ENCODE measurements at places on chromosomes 3 and 15. TPM values are rescaled to one million over a fixed set of nuclear protein-coding genes. Genes with fewer than 3 reads are reported as not detected.

DNA sequence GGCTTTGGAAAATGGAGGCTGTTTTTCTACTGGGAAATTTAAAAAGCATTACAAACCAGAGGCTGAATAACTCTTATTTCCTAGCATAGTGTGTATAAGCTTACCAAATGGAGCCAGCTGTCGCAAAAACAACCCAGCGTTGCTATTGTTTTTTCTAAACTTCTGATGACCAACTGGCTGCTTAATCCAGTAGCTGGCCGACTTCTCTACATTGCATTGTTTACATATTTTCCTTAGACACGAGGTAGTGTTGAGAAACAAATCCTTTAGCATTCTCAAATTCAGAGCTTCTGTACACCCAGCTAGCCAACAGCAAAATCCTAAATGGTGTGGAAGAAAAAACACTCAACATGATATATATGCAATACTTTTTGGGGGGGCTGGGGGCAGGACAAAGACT, 161.0 kb upstream of the ADAMTS9 start:
- DNase-seq: no peak

Gene ITIH3
- 0.88 TPM for total RNA-seq

- no peak for DNase-seq
These were observed 61.3 kb upstream of the PIAS1 start for GRCh38 chr15:67992834-67993233.

DNA sequence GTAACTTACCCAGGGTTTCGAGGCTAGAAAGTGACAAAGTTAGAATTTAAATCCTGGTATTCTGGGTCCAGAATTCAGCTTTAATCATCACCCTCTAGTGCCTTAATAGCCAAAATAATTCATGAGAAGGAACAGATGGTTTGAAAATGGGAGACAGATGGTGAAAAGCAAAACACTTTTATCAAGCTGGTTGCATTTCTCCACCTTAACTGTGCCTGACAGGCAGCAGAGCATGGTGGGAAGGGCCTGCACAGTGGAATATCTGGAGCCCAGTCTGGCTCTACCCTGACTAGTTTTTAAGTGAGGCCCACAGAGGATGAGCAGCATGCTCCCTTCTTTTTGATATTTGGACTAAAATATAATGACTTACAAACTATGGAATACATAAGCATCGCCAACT, 35.6 kb upstream of the RASGRP1 start:
- DNase-seq: no peak

DNA sequence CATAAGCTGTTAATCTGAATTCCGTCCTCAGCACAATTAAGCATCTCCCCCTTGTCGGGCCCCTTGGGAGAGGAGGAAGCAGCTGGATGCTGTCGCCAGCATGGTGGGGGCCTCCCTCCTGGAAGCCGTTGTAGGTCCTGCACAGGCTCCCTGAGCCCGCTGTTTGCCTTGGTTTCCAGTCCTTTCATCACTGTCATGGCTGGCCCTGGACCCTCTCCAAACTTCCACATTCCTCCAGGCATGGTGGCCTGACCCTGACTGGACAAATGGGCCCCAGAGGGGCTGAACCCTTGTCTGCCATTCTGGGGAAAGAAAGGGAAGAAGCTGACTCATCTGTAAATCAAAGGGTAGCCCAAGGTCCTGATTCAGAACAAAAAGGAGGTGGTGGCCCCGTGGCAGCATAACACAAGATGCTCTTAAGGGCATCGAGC, 300.5 kb upstream of the LRRFIP2 start:
- DNase-seq: no peak

GRCh38 chr3:178382449-178383061, 153.7 kb upstream of the KCNMB2 start:
- DNase-seq: no peak

GRCh38 chr15:70153921-70154717, 56.4 kb upstream of the TLE3 start:
- DNase-seq: no peak

- no peak for DNase-seq
These were observed 6.4 kb upstream of the RTP3 start for GRCh38 chr3:46491089-46492070.

GRCh38 chr3:192957441-192958021, 39.9 kb upstream of the MB21D2 start:
- DNase-seq: no peak

DNA sequence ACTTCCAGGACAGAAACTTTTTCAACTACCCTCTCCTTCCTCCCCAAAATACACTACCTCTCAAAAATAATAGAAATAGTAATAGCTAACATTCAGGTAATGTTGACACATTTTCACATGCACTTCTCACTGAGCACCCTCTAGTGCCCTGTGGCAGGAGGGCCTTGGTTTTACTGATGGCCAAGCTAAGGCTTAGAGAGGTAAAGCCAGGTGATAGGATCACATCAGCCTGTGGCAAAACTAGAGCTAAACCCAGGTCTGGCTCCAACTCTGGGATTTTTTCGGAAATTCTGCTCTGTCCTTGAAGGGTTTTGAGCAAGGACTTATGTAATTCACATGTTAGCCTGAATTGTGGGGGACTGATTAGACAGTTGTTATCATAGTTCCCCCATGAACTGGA, 922 bp upstream of the TAMM41 start:
- DNase-seq: no peak

DNA sequence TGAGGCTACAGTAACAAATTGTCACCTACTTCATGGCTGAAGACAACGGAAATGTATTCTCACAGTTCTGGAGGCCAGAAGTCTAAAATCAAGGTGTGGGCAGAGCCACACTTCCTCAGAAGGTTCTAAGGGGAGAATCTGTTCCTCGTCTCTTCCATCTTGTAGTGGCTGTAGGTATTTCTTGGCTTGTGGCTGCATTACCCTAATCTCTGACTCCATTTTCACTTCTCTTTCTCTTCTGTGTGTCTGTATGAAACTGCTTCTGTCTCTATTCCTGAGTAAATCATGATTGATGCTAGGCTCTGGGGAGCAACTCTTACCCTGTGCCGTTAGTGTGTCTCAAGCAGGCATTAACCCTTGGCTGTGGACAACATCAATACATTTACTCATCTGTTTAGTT, 164.7 kb downstream of the SQOR start:
- no peak for DNase-seq

GRCh38 chr15:27412415-27412814, 441.4 kb downstream of the GABRG3 start:
- no peak for DNase-seq

Gene GPD1L
- 56.3 TPM for total RNA-seq

Gene AQP9
- total RNA-seq: 1.8 TPM

DNA sequence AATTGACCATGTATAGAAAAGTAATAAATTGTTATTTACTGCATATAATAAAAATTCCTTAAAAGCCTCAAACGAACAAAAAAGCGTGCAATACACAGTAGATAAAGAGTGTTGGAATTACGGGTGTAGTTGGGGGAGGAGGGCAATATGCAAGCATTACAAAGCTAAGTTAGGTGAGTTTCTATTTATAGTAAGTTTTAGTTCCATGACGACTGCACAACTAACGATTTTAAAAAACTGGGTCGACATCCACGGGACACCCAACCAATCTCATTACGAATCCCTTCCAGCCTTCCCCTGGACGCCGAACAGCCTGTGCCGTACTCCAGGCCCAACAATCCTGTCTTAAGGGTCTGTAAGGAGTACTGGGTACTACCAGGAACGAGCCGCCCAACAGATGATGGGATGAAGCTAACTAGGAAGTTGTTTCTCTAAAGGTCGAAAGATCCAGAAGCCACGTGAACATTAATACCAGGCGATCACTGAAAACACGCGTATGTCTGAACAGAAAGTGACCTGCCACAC, 677 bp downstream of the POLQ start:
- no peak for DNase-seq

Gene ILDR1
- not detected for total RNA-seq
